ENCODE measurements at places on chromosomes 12 and 14.

GRCh38 chr12:73460212-73460611 is 1077.4 kb upstream of the ATXN7L3B start:
- no peak for DNase-seq

DNA sequence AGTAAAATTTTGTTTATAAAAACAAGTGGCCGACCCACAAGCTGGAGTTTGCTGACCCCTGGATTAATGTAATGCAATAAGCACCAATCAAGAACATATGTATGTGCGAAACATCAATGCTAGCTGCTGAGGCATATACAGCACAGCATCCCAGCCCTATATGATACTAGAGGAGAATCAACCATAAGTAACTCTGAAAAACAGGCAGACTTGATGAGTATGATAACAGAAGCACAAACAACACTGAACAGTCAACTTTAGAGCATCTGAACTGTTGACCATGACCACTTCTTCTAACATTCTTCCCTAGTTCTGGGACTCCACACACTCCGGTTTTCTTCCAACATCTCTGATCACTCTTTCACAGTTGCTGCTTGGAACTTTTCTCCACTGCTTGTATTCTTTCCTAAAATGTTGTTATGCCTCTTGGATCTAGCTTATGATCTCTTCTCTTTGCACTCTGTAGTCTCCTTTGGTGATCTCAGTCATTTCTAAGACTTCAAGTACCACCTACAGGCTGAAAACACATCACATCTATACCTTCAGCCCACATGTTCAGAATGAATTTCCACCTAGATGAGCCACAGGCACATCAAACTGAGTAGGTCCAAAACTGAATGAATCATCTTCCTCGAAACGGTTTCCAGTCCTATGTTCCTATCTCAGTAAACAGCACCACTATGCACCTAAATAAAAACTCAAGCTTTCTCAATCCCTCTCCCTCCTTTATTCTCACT is 57.2 kb downstream of the STXBP6 start:
- no peak for DNase-seq

DNA sequence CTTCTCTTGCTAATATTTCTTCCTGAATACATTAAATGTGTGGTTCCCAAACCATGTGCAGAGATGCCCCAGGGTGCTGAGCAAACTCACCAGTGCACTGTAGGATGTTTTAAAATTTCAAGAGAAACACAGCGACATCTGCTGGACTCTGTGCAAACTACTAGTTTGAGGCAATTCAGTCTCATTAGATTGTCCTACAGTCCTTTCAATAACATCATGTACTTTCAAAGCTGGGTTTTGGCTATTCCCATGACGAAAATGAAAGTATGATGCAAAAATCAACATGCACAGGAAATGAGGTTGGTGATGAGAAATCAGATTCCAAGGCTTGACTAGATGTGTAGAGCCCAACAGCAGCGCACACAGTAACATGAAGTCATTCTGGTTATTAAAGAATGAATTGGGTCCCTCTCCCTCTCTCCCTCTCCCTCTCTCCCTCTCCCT is 66.3 kb downstream of the CLIP1 start:
- peak; percentile 44 for DNase-seq

DNA sequence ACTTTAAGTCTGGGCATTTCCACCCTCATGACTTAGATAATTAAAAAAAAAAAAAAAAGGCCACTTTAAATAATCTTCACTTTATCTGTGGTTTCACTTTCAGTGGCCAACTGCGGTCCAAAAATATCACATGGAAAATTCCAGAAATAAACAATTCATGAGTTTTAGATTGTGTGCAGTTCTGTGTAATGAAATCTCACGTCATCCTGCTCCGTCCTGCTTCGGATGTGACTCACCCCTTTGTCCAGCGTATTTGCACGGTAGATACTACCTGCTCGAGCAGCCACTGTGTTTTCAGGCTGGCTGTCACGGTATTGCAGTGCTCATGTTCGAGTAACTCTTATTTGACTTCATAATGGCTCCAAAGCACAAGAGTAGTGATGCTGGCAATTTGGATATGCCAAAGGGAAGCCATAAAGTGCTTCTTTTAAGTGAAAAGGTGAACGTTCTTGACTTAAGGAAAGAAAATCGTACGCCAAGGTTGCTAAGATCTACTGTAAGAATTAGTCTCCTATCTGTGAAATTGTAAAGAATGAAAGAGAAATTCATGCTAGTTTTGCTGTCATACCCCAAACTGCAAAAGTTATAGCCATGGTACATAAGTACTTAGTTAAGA is 2.4 kb downstream of the E2F7 start:
- DNase-seq: no peak

DNA sequence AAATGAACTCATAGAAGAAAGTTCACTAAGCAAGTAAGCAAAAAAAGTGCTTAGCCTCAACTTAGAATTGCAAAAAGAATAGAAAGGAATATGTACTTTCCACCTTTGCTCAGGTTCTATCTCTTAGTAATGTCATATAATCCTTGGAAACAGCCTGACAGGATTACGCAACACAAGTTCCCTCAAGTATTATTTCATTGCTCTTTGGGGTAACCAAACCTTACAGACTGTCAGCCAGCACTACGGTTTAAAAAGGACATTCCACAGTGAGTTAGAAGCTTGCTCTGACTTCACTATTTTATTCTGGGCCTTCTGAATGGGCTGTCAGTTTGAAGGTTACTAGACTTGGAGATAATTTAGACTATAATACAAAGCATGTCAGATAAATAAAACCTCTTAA is 264.0 kb downstream of the ATXN7L3B start:
- no peak for DNase-seq

DNA sequence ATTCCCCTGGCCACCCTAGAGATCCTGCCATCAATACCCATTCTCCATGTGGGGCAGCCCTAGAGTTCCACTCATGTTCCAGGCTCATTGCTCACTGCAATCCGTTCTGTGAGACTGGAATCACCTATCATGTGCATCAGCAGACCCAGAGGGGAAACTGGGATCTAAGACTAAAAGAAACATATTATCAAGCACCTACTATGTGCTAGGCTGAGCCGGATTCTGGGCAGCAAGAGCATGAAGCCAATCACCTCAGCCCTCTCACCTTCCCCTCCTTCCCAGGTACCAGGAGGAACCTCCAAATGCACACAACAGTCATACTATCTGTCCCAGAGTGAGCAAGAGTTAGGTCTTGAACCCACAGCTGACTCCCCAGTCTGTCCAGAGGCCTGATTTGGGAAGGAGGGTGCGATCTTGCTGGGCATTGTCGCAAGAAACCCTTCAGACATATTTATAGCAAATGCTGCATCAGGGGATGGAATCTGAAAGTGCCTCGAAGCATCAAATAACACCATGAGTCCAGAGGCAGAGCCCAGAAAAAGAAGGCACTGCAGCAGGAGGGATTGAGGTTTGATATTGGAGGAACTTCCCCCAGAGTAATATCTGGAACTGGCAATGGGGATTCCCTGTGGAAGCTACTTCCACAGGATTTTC is 6.7 kb upstream of the CACNB3 start:
- no peak for DNase-seq

DNA sequence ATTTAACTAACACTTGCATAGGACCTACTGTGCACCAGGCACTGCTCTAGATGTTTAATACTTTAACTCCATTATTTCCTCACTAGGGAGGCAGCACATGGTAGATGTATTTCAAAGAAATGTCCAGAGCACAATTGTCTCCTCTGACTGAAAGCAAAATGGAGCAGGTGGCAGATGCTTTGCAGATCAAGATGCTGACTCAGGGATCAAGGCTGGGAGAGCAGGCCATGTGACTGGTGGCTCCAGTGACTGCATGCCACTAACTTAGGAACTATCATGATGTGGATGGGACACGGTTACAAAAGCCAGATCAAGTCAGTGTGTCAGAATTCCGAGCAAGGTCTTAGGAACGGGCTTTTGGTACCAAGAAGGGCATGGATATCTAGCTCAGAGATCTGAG is 28.2 kb downstream of the SERPINA11 start:
- DNase-seq: no peak

DNA sequence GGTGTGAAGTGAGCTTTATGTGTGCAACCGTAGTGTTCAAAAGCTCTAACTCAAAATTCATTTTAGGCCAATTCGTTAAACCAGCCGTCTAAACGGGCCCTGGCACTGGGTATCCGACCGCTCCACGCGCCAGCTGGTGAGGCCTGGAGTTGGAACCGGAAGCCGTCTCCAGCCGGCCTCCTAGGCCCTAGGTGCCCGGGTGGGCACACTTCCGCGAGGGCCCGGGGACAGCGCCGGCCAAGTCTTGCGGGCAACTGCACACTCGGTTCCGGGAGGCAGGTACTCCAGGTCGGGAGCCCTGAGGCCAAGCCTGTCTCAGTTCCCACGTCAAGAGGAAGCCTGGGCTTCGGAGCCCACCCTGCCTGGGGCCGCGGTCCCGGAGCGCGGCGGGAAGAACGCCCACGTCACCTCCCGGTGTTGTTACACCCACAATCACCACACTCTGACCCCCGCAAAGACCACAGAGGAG is 16.2 kb downstream of the OTX2 start:
- DNase-seq: no peak

GRCh38 chr12:113201187-113202177 is 16.0 kb downstream of the RITA1 start:
- no peak for DNase-seq

GRCh38 chr14:73753887-73754795 is 40.0 kb upstream of the PNMA1 start:
- DNase-seq: no peak
